Right atrium auricular region (tissue), 2 donors: ENCODE measurements at places on chromosomes 7 and 10. TPM values are rescaled to one million over a fixed set of nuclear protein-coding genes. Genes with fewer than 3 reads are reported as not detected.

- DNase-seq: no peak
These were observed 206.7 kb upstream of the PLXNA4 start for GRCh38 chr7:132782777-132783640.

- no peak for DNase-seq
These were observed 134.7 kb downstream of the SLIT1 start for GRCh38 chr10:97050956-97051496.

DNA sequence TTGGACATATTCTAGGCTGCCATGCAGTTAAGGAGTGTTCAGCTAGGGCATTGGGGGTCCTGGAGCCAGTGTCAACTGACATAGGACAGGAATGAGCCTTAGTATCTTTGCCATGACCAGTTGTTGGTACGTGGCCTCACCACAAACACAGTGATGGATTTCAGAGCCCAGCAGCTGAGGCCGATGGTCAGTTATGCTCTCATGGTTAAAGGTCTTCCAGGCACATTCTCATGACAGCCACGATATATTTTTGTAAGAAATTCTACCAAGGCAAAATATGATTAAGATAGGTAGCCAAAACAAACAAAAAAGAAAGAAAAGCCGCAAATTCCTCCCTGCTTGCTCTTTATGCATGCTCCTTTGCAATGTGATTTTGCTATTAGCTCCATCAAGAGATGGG lies 47.8 kb downstream of the CDHR3 start:
- DNase-seq: no peak

- no peak for DNase-seq
These were observed 71.0 kb upstream of the ZNF479 start for GRCh38 chr7:57203161-57203791.

DNA sequence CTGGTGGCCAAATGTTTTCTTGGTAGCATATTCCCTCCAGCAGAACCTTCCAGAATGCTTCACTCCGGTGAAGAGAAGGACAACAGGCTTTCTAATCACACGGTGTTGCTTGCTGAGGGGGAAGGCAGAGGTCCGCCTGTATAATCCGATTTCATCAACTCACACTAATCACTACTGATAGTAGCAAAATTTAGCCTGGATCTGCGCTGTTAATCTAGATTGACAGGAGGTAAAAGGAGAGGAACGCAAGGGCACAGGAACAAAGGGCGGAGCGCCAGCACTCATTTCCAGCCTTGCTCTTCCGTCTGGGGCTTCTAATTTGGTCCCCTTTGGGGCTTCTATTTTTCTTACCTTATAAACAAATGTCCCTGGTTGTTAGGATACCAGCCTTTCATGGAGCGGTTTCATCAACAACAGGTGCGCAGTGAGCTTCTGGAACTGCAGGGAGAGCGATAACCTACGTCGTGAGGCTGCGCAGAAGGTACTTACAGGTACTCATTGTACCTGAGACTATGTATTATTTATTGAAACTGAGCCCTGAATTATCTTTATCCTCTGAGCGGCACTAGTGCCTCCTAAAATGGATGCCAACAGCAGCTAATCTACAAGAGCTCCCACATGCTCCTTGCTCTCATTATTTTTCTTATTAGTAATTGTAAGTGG lies 150.6 kb downstream of the CACNB2 start:
- no peak for DNase-seq

DNA sequence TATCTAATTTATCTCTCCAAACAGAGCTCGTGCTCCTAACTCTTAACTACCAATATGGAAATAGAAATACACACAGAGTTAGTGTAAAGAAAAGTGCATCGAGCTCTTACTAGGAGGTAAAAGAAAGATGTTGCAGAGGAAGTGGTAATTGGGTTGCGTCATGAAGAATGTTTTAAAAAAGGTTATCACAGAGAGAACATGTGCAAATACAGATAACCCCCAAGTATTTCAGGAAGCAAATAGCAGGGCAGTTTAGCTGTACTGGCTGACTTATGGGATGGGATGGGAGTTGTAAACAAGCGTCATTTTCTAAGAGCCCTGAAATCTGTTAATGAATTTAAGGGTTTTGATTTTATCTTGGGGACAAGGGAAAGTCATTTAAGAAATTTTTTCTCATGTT lies 153.9 kb downstream of the AGMO start:
- no peak for DNase-seq

DNA sequence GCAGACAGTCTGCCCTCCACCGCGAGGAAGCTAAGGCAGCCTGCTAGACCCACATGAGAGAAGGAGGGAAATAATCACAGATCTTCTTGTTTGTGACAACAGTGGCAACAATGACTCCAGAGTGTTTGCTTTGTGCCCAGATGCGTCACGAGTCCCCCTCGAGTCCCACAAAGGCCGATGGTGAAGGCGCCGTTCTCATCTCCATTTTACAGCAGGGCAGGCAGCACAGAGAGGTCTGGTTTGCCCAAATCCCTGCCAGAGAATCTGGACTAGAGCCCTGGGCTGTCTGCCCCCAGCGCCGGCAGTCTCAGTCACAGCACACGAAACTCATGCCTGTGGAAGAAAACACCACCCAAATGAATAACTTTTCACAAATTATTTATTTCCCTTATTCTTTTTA lies 38.1 kb downstream of the KIAA1549 start:
- no peak for DNase-seq

DNA sequence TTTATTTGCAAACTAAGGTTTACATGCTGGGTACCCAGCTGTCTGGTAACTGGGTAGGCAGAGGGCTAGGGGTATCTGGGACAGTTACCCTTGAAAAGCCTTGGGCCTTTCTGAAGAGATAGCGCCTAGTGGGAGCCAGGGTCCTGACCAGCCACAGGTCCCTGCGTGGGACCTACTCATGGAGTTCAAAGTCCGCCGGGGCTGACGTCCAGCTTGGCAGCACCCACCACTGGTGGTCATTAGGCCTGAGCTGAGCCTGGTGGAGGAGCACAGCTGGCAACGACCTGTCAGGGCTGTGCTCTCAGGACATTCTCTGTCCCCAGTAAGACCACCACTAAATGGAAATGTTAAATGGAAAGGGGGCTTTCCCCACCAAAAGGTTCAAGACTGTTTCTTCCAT lies 20.0 kb downstream of the GUSB start:
- no peak for DNase-seq

GRCh38 chr7:146510088-146510680 lies 393.6 kb downstream of the CNTNAP2 start:
- DNase-seq: no peak

GRCh38 chr10:95542330-95542729 lies 18.8 kb downstream of the SORBS1 start:
- DNase-seq: no peak

GRCh38 chr10:50384898-50385297 lies 133.6 kb upstream of the ASAH2 start:
- DNase-seq: no peak

DNA sequence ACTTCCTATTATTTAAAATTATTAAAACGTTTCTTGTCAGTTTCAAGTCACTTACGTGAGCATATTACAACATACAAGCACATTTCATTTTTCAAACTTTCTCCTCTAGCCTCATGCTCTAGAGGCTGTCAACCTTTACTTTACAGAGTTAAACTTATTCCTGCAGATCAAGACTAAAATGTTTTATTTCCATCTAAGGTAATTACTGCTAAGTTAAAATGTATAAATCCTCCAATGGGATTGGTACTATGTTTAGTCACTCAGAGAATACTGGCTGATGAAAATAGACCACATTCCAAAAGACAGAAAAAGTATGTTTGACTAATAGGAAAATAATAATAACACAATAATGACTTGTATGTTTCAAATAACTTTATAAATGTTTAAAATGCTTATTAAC lies 8.4 kb upstream of the TRDMT1 start:
- no peak for DNase-seq

Gene ZNF425
- total RNA-seq: 0.89 TPM

Gene ABCB4
- 7.4 TPM for total RNA-seq

Gene SEMA3A
- total RNA-seq: 6.1 TPM

Gene RPEL1
- total RNA-seq: not detected
